Diencephalon (tissue), 1 donor: ENCODE measurements at places on chromosomes 11 and 22. TPM values are rescaled to one million over a fixed set of nuclear protein-coding genes. Genes with fewer than 3 reads are reported as not detected.

Gene BRMS1
- total RNA-seq: 10.6 TPM

Gene SLC22A25
- 0.23 TPM for total RNA-seq

Gene NECTIN1
- total RNA-seq: 33.9 TPM

Gene MMP27
- total RNA-seq: not detected

Gene RAB38
- total RNA-seq: 1.8 TPM
